Spinal cord (tissue), 10 donors: ENCODE measurements at places on chromosomes 2 and 18. TPM values are rescaled to one million over a fixed set of nuclear protein-coding genes. Genes with fewer than 3 reads are reported as not detected.

DNA sequence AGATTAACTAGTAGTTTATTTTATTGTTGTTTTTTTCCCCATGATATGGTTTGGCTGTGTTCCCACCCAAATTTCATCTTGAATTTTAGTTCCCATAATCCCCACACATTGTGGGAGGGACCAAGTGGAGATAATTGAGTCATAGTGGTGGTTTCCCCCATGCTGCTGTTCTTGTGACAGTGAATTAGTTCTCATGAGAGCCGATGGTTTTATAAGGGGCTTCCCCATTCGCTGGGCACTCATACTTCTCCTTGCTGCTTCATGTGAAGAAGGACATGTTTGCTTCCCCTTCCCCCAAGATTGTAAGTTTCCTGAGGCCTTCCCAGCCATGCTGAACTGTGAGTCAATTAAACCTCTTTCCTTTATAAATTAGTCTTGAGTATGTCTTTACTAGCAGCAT, 36.5 kb downstream of the GALNT14 start:
- no peak overlapping the region for H3K27ac ChIP-seq
- H3K27me3 ChIP-seq = no peaks in the 10 kb centered on the region
- no peaks in the 10 kb centered on the region for H3K36me3 ChIP-seq
- no peaks in the 10 kb centered on the region for H3K4me1 ChIP-seq

- no peaks in the 10 kb centered on the region for H3K27me3 ChIP-seq
- H3K4me1 ChIP-seq = no peaks in the 10 kb centered on the region
- no peak overlapping the region for H3K4me3 ChIP-seq
- H3K36me3 ChIP-seq = no peaks in the 10 kb centered on the region
- DNase-seq = no peak
Measured at GRCh38 chr2:102698369-102699111, 63.3 kb upstream of the TMEM182 start.

DNA sequence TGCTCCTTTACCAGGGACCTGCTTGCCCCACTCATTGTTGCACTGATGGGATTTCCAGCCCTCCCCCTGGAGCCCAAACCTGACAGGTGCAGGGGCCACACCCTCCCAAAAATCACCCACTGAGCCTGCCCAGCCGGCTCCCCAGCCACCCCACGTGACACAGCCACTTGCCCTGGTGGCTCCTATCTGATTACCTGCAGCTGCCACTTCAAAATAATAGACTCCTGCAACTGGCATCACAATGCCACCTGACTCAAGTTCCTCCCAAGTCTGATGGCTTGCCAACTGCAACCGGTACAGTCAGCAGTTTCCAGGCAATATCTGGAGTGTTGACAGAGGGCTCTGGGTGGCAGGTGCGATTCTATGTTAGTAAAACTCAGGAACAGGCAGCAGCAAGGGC, 66.2 kb downstream of the CRACDL start:
- no peaks in the 10 kb centered on the region for H3K36me3 ChIP-seq
- no peak overlapping the region for H3K4me3 ChIP-seq
- no peak overlapping the region for H3K27ac ChIP-seq

- H3K36me3 ChIP-seq = no peaks in the 10 kb centered on the region
- H3K4me3 ChIP-seq = no peak overlapping the region
- peaks cover 76% of the 10 kb centered on the region for H3K4me1 ChIP-seq
- DNase-seq = no peak
- peak overlapping the region; percentile 0 for H3K27ac ChIP-seq
- no peaks in the 10 kb centered on the region for H3K27me3 ChIP-seq
Measured at GRCh38 chr2:26612034-26612433, 29.1 kb downstream of the CIB4 start.

DNA sequence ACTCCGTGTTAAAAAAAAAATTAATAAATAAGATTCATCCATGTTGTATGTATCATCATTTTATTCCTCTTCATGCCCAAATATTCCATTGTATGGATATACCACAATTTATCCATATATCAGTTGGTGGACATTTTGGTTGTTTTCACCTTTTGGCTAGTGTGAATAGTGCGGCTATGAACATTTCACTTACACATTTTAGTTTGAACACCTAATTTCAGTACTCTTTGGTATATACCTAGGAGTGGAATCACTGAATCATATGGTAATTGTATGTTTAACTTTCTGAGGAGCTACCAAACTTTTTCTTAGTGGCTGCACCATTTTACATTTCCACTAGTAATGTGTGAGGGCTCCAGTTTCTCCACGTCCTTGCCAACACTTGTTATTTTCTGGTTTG, 20.0 kb downstream of the CDCA7 start:
- no peaks in the 10 kb centered on the region for H3K4me1 ChIP-seq
- H3K27me3 ChIP-seq = no peaks in the 10 kb centered on the region
- no peaks in the 10 kb centered on the region for H3K36me3 ChIP-seq

DNA sequence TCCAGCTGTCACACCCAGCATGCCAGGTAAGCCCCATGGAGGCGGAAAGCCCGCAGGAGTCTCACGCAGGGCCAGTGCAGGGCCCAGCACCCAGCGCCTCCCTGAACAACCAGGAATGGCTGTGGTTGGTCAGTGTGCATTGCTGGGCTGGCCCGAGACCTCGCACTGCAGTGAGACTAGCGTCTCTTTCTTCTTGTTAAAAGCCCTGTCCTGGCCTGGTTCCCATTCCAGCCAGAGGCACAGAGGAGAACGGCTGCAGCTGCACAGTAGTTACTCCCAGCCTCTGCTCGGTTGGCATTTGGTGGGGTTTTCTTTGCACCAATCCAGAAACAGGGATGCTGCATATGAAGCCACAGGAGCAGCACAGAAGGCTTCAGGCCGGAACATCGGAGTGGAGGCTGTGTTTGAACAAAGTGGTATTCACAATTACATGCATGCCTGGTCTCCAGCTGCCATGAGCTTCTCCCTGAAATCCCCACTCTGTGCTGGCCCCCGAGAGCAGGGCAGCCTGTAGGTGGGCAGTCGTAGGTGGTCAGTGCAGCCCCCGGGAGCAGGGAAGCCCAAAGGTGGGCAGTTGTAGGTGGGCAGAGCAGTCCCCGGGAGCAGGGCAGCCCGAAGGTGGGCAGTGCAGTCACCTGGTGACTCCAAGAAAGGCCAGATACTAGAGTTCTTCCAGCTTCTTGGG, 163.7 kb upstream of the PXDN start:
- H3K27me3 ChIP-seq = no peaks in the 10 kb centered on the region
- H3K4me3 ChIP-seq = no peak overlapping the region
- peaks cover 25% of the 10 kb centered on the region for H3K4me1 ChIP-seq
- H3K27ac ChIP-seq = no peak overlapping the region

DNA sequence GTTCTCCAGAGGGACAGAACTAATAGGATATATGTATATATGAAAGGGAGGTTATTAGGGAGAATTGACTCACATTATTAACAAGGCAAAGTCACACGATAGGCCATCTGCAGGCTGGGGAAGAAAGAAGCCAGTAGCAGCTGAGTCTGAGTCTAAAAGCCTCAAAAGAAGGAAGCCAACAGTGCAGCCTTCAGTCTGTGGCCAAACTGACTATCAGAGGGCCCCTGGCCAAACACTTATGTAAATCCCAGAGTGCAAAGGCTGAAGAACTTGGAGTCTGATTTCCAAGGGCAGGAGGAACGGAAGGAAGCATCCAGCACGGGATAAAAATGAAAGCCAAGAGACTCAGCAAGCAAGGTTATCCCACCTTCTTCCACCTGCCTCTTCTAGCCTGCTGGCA, 108.0 kb upstream of the LDLRAD4 start:
- DNase-seq = no peak
- H3K27me3 ChIP-seq = no peaks in the 10 kb centered on the region
- H3K4me1 ChIP-seq = no peaks in the 10 kb centered on the region
- no peak overlapping the region for H3K4me3 ChIP-seq
- H3K27ac ChIP-seq = no peak overlapping the region
- peaks cover 26% of the 10 kb centered on the region for H3K36me3 ChIP-seq

GRCh38 chr18:677145-677544, 19.7 kb downstream of the TYMS start:
- H3K4me3 ChIP-seq = no peak overlapping the region
- H3K4me1 ChIP-seq = no peaks in the 10 kb centered on the region
- DNase-seq = no peak
- H3K27ac ChIP-seq = no peak overlapping the region

- H3K27ac ChIP-seq = peak overlapping the region; percentile 25
- no peak overlapping the region for H3K4me3 ChIP-seq
- H3K36me3 ChIP-seq = no peaks in the 10 kb centered on the region
- H3K27me3 ChIP-seq = peaks cover 3% of the 10 kb centered on the region
- peaks cover 32% of the 10 kb centered on the region for H3K4me1 ChIP-seq
Measured at GRCh38 chr18:49668574-49669275, 106.9 kb downstream of the LIPG start.

DNA sequence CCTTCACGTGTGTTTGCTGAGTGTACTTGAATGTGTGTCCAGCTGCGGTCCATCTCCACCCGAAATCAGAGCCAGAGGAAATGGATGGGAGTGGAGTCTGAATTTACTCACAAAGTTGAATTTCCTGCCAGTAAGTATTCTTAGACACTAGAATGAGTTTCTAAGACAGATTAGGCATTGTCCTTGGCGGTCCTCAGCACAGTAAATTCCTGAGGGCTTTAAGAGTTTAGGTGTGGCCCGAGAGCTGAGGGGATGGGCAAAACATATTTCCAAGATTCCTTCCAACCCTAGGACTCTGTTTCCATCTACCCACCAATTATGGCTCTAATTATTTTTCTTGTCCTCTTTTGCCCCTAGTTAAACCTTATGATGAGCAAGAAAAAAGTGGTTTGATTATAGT, 90.3 kb upstream of the PHLPP1 start:
- H3K27me3 ChIP-seq = no peaks in the 10 kb centered on the region
- no peaks in the 10 kb centered on the region for H3K36me3 ChIP-seq
- no peak overlapping the region for H3K4me3 ChIP-seq
- H3K27ac ChIP-seq = no peak overlapping the region
- H3K4me1 ChIP-seq = peaks cover 3% of the 10 kb centered on the region
- DNase-seq = no peak

DNA sequence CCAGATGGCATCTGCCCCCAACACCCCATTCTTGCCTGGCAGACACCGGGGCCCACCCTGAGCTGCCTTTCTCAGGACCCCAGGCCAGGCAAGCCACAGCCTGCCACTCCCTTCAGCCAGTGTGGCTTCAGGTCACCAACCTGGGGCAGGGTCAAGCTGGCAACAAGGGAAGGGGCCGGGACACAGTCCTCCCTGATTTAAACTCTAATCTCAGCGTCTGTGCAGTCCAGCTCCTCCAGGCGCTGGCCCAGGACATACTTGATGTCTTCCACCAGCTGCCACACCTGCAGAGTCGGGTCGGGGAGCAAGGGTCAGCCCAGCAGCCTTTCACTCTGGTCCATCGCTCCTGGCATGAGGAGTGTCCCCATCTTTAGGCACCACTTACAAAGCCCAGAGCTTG, 29.0 kb upstream of the ALPP start:
- no peak overlapping the region for H3K4me3 ChIP-seq
- H3K27me3 ChIP-seq = peaks cover 44% of the 10 kb centered on the region
- no peak overlapping the region for H3K27ac ChIP-seq
- H3K4me1 ChIP-seq = peaks cover 18% of the 10 kb centered on the region
- no peaks in the 10 kb centered on the region for H3K36me3 ChIP-seq

- no peak overlapping the region for H3K27ac ChIP-seq
- no peaks in the 10 kb centered on the region for H3K36me3 ChIP-seq
- no peak for DNase-seq
- peaks cover 51% of the 10 kb centered on the region for H3K4me1 ChIP-seq
- no peaks in the 10 kb centered on the region for H3K27me3 ChIP-seq
Measured at GRCh38 chr2:8543060-8543382, 138.8 kb upstream of the ID2 start.

DNA sequence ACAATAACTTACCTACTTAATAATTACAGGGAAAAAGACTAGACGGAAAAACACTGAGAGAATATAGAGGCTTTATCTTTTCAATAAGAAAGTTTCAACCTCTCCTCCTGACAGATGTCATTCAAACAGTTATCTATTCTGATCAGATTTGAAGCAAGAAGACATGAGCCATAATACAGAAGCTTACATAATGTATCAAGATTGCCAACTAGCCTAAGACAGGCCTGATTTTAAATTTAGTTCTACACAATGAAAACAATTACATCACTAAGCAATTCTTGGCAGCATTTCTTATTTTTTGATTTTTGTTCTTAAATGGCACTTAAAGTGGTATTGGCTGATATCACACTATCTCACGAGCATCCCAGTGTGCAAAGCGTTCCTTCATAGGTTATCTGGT, 41.6 kb downstream of the GPR155 start:
- no peak overlapping the region for H3K4me3 ChIP-seq
- no peak overlapping the region for H3K27ac ChIP-seq
- peaks cover 3% of the 10 kb centered on the region for H3K36me3 ChIP-seq
- no peaks in the 10 kb centered on the region for H3K27me3 ChIP-seq
- H3K4me1 ChIP-seq = no peaks in the 10 kb centered on the region
- DNase-seq = no peak

The LTBP1 gene
- 77.0 TPM for total RNA-seq

The NOL4 gene
- total RNA-seq = 13.7 TPM

The GBX2 gene
- total RNA-seq = 3.3 TPM

The PLCD4 gene
- total RNA-seq = 9.0 TPM

The DCDC2C gene
- 0.99 TPM for total RNA-seq

The NDC80 gene
- 13.6 TPM for total RNA-seq

The SULT1C3 gene
- not detected for total RNA-seq
